GM18507 (cell line): ENCODE measurements at places on chromosomes 7 and 10.

GRCh38 chr10:521261-522250, 167.9 kb downstream of the DIP2C start:
- no peak for DNase-seq

DNA sequence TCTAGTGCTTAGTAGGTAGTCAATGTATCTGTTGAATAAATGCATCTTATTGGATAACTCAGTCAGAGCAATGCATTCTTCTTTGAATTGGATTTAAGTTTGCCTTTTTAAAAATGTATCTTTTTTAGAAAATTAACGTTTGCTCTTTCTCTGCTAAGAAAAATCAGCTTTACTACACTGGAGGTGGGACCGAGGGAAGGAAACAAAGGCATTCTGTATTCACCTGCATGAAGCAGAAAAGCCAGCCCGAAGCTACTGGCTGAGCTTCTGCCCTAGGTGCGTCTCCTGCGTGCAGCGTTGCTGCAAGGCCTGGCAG, 22.2 kb upstream of the ITGB1 start:
- DNase-seq: no peak

GRCh38 chr10:33125522-33126517, 167.8 kb upstream of the ITGB1 start:
- DNase-seq: no peak

DNA sequence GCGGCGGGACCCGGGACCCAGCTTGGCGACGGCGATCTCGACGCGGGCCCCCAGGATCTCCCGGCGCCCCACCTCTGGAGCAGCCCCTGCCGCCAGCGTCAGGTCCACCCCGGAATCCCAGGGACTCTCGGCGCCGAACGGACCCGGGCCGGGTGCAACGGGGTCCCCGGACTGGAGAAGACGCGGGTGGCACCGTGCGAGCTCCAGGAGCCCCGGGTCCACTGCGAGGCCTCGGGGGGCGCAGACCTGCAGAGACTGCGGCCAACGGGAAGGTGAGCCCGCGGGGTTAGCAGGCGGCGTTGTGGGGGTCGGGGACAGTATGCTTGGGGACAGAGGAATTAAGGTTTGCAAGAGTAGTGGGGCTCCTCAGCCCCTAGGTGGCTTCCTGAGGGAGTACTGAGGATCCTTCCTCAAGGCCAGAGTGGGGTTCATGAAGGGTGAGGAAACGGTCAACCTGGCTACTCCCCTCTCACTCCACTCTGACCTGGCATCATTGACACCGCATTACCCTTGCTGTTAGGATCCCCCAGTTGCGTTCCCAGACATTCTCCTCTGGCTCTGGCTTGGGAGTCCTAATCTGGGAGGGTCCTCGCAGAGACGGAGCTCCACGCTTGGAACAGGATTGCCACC, 353 bp downstream of the EPHB6 start:
- no peak for DNase-seq

DNA sequence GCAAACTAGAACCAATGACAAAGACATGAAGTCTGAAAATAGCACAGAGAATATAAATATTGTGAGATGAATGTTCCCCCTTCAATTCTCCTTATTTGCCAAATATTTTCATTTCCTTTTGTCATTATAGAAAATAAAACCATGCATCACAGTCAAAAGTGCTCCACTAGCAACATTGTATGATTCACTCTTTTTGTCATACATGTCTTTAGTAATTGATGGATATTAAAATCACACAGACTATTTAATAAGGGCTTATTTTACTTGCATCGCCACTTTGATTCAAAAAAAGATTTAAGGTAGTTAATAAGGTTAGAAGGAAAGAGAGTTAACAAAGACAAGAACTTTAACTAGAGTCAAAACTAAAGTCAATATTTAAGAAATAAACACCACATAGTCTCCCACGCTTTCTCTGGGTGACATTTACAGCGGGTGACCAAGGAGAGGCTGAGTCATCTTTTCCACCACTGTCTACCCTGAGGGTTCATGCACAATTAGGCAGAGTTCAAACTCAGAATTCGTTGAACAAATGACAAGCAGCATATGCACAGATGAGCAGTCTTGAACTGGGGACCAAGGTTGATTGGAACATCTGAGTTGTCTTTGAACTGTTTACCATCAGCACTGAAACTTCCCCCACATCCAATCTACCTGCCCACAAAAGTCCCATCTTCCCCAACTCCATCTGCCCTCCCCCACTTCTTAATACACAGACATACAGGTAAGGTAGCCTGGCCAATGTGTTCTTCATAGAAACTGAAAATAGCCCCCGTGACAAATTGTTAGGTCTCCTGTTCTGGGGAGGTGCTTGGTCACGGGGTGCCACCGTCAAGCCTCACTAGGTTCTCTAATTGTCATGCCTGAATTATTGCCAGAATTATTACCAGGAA, 42.5 kb downstream of the C7orf25 start:
- no peak for DNase-seq

GRCh38 chr7:13336227-13336626, 648.8 kb downstream of the ARL4A start:
- DNase-seq: no peak

DNA sequence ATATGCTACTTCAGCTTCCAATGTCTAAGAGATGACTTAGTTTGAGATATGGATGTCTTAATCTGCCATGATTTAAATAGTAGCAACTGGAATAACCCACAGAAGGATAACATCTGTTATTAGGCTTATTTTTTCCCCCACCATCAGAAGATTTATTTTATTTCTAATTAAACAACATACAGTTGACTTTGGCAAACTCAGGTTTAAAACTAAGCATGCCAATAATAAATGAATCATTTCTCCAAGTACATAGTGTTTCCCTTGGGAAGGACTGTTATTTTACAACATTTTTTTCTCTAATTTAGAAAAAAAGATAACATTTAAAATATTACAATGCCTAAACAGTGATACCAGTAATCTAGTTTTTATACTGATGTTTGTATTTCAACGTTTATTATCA, 58.4 kb downstream of the SFTPD start:
- DNase-seq: no peak

DNA sequence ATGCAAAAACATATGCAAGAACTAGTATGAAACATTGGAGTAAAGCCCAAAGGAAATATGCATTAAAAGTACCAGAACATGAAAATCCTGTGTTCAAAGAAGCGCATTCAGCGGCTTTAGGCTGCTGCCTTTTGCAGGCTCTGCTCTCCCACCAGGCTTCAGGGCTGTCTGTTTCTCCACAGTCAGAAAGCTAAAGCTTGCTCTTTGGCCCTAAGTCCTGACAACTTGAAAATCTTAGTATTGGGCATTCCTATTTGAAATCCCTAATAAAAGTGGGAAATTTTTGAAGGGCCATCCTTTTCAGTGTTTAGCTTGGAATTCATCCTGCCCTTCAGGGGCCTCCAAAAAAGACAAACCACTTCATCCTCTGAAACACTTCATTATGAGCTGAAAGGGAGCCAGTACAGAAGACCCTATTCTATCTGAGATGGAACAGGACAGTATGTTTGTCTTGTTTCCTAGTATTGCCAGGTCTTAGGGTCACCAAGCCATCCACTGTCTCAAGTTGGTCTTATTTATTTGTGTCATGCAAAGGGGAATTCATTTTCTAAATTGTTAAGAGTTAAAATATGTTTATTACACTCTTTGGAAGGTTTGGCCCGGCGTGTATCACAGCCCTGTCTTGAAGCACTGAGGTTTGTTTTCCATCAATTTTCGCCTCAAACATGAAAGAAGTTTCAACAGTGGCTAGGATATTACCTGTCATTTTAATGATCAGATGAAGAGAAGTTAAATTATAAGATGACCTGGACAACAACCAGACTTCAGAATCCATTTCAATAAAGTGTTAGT, 326.3 kb upstream of the BMPER start:
- no peak for DNase-seq

DNA sequence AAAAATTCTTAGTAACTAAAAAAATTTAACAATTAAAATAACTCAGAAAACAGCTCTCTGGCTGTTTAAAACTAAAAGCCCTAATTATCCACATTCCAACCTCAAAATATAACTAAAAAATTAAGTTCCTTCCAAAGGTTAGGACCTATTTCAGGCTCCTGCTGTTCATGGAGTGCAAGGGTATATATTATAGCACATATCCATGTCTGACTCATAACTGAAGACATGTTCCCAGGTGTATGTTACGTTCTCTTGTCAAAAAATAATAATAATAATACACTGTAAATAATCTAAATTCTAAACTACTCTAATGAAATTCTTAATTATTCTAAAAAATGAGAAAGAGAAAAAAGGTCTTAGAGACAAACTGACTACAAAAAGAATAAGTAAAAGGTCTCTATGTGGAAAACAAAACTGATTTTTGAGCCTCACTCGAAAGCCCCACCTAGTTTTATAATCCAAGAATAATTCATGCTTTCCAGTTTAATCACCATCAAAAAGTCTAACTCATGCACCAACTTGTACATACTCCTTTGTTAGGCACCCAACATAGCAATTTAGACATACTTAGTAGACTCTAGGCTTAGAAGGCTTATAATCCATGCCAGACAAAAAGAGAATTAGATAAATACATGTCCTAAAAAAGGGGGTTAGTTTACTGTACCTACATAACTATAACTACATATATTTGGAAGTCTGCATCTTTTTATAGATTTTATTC, 171.4 kb downstream of the KMT2E start:
- no peak for DNase-seq

DNA sequence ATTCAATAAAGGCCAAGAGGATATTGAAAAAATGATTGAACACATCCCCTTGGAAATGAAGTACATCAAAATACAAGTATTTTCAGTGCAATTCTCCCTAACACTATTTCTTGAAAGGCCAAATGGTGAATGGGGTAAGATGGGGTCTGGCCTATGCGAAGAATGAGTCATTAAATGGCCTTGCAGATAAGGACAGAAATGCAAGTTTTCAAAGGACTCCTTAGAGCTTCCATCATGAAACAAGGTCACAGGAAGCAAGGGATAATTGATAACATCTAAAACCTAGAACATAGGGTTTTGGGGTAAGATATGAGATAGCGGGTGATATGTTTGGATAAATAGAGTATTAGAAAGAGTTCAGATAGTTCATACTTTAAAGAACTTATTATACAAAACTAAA, 109.3 kb upstream of the ABCB5 start:
- DNase-seq: no peak

DNA sequence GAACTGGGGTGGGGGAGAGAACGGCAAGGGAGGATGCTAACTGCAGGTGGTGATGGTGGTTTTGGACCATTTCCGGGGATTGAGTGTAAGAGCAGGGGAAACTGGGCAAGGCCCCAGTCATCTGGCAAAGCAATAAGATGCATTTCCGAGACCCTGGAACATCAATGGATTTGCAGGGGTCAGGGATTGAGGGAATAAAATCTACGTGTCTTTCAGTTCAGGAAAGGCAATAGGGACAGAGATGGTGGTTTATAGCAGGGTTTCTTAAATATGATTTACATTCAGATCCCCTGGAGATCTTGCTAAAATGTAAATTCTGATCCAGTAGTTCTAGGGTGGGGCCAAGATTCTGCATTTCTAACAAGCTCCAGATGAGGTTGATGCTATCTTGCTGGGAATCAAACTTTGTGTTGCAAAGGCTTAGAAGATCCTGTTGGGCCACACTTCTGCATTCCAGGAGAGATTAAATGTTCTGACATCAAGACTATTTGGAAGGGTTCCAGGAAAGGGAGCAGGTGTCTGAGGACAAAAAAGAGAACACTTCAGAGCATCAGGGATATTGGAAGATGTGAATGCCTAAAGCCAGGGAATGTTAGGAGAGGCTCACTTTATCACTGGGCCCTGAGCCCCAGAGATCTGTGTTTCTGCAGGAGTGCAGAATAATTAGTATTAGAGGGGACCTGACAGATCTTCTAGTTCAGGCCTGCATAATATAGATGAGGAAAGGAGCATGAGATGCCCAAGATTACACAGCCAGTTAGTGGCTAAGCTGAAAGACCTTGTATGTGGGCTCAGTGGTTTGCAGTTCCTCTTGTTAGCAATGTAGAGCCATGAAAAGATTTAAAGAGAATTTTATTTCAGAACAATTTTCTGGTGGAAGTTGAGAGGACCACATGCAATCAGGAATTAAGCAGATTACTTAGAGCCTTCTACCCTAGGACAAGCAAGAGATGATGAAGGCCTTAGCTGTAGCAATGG, 32.4 kb downstream of the BLNK start:
- DNase-seq: no peak

GRCh38 chr7:66747881-66748511, 7.5 kb downstream of the RABGEF1 start:
- DNase-seq: no peak

DNA sequence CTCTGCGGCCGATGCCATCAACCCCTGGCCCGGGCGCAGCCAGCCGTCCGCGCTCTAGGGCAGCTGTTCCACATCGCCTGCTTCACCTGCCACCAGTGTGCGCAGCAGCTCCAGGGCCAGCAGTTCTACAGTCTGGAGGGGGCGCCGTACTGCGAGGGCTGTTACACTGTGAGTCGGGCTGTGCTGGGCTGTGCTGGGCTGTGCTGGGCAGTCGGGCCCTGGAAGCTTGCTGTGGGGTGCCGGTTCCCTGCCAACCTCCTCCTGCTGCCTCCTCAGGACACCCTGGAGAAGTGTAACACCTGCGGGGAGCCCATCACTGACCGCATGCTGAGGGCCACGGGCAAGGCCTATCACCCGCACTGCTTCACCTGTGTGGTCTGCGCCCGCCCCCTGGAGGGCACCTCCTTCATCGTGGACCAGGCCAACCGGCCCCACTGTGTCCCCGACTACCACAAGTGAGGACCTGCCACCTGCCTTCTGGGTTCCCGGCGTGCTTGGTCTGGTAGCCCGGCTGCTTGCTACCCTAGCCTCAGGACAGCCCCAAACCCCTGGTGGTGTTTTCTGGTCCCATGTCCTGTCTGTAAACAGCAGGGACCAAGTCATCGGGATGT, 7.5 kb downstream of the ZYX start:
- DNase-seq: no peak

DNA sequence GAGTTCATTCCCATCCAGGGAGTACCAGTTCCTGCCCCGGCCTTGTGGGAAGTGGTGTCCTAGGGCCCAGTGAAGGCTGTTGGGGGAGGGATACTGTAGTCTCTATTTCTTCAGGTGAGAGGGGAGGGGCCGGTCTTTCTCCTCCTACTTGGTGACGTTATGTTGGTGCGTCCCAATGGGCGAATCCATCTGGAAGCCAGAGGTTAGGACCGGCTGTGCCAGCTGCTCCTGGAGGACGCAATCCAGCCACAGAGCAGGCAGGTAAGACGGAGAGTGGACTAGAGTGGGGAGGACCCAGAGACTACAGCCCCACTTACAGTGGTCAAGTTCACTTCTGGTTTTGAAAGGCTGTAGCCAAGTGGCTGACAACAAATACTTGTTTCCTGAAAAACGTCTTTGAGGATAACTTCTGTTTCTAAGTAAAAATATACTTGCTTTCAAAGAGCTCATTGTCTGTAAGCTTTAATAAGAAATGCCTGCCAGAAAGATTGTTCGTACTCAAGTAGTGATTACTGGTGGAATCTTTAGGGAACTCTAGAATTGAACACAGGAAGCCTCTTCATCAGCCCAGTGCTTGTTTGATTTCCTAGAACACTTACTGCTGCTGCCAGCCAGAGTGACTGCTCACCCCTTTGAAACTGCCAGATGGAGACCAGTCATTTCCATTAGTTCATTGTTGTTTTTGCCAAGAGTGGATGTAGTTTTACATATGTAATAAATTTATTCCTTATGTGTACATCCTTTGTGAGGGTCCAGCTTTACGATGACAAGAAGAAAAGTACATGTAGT, 25.4 kb downstream of the RBM33 start:
- no peak for DNase-seq

GRCh38 chr10:128898133-128898915, 568.7 kb upstream of the MGMT start:
- no peak for DNase-seq

GRCh38 chr7:113770146-113770738, 148.6 kb downstream of the PPP1R3A start:
- no peak for DNase-seq
